ENCODE measurements at places on chromosomes 11 and 22.

DNA sequence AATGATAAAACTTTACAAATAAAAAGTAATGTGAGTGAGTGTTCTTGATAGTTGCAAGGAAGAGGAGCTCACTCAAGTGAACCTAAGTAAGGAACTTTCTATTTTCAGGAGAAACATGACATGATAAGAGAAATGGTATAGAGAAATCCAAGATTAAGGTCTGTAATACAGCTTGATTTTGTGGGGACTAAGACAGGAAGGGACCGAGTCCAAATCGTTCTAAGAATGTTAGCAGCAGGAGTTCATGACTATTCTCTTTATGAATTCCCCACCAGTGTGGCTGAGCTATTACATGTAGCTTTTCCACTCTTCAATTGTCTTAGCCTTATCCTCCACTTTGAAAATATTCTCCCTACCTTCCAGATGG lies 698.6 kb upstream of the ARHGAP42 start:
- peak; percentile 3 for DNase-seq

- DNase-seq = no peak
These were observed 2.6 kb upstream of the CARD18 start for GRCh38 chr11:105142167-105142566.

GRCh38 chr11:68783216-68783821 lies 32.0 kb upstream of the TESMIN start:
- DNase-seq = no peak

DNA sequence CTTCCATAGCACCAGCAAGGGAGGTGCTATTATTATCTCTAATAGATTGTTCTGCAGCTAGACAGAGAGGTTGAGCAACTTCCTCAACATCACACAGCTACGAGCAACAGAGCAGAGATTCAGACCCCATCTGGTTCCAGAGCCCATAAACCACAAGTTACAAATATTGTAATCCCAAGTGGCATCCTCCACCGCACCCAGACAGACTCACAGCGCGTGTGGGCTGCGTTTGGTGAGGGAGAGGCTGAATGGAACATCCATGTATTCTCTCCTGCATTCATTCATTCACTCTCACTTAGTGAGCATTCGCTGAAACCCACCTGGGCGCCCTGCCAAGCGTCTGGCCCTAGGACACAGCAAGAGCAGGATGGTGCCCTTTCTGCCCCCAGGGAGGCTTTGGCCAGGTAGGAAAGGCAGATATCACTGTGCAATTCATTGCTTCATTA lies 33.5 kb downstream of the LIF start:
- no peak for DNase-seq

GRCh38 chr11:72588421-72589410 lies 85.5 kb downstream of the PDE2A start:
- no peak for DNase-seq
